Neural crest cell (in vitro differentiated cells): ENCODE measurements at places on chromosomes 1 and 21.

DNA sequence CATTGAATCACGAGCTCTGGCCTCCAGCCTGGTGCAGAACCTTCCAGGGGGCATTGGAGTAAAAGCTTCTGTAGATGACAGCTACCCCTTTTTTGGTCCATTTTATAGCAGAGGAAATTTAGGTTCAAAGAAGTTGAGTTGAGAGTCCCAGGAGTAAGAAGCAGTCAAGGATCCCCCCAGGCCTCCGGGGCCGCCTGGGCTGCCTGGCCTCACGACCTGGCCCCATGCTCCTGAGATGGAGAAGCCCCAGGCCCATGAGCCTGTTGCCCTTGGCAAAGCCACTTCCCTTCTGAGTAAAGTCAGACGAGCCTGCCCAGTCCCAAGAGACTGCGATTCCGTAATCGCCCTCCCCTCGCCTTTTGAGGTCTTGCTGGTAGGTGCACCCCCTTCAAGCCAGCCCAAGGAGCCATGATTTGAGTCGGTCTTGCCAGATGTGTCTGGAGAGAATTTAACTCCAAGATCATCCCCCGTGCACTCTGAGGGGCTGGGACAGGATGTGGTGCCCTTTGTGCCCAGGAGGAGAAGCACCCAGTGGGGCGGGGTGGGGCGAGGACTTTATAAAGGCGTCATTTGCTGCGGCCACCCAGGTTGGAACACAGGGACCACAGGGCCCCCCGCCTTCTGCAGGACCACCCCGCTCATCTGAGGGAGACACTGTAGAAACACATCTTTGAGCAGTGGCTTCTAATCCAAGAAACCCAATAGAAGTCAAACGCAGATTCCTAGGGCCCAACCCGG lies 30.1 kb downstream of the PDE9A start:
- no peak for DNase-seq

- no peak for DNase-seq
Measured at GRCh38 chr1:220382994-220383393, 110.7 kb upstream of the RAB3GAP2 start.

GRCh38 chr1:23357138-23357908 lies 12.3 kb downstream of the ZNF436 start:
- DNase-seq, result no peak

DNA sequence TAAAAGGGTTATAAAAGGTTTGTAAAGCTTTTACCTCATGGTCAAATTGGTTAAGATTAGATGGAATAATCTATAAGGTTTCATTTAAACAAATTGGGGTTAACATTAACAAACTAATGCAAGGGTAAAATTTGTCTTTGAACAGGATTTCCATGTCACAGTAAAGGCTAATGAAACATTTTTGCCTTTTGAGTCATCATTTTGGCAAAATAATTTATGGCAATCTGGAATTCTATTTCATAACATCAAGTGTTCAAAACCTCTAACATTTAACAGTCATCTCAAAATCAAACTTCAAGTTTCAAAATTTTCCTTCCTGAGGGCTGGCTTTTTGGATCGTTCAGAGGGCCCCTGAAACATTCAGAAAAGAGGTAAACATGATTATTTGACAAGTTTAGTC lies 6.6 kb upstream of the CD46 start:
- DNase-seq, result no peak

DNA sequence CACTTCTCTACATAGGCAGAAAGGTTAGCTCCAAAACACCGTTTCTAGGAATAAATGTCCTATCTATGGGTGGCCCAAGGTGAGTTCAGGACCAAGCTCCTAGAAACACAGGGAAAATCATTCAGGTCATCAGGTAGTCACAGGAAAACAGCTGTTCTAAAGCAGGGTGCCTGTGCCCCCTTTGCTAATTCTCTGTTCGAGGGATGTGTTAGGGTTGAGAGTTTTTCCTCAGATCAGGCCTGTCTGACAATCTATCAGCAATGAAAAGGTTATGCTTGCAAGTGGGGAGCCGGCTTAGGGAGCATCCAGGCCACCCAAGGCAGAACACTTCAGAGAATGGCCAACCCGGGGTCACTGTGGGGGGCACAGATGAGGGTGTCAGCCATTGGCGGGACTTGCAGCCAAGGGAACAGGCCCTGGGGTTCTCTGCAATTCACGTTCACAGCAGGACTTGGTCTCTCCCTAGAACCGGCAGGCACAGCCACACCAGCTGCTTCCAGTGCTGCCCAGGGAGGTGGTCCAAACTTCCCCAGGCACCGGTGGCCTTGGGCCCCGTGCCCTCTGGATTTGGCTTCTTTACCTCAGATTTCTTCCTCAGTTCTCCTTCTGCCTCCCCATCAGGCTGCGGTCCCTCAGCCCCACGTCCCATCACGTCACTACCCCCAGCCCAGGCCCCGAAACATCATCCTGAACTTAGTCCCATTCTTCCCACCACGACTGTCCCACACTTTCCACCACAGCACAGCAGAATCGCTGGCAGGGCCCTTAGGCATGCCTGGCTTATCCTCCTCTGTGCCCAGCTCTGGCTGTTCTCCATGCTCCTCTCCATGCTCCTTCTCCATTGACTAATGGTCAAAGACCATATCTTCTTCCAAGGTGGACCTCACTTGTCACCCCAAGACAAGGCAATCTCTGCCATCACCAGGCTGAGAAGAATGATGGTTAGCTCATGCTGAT lies 11.0 kb downstream of the CD2 start:
- DNase-seq, result no peak

GRCh38 chr1:40618108-40618507 lies 47.4 kb downstream of the RIMS3 start:
- DNase-seq, result no peak
